ENCODE measurements at places on chromosomes 1 and 21. TPM values are rescaled to one million over a fixed set of nuclear protein-coding genes. Genes with fewer than 3 reads are reported as not detected.

Gene LHX4
- 0.54 TPM for total RNA-seq

Gene CHI3L1
- total RNA-seq = not detected

Gene SPRR1B
- total RNA-seq = not detected

Gene GNG12
- 66.8 TPM for total RNA-seq

Gene CCDC27
- not detected for total RNA-seq

Gene C1orf116
- total RNA-seq = 4.9 TPM

Gene MAB21L3
- not detected for total RNA-seq

Gene LAX1
- total RNA-seq = not detected

Gene IL19
- total RNA-seq = not detected

Gene CACHD1
- total RNA-seq = 1.4 TPM

Gene LAD1
- 0.93 TPM for total RNA-seq

Gene GRHL3
- total RNA-seq = 0.92 TPM

Gene CD1D
- total RNA-seq = 0.10 TPM

Gene KRTAP8-1
- total RNA-seq = not detected

Gene UMODL1
- not detected for total RNA-seq

Gene MFSD2A
- 4.5 TPM for total RNA-seq

Gene CLDN14
- total RNA-seq = not detected
